Keratinocyte (primary cell): ENCODE measurements at places on chromosomes 5 and 9.

DNA sequence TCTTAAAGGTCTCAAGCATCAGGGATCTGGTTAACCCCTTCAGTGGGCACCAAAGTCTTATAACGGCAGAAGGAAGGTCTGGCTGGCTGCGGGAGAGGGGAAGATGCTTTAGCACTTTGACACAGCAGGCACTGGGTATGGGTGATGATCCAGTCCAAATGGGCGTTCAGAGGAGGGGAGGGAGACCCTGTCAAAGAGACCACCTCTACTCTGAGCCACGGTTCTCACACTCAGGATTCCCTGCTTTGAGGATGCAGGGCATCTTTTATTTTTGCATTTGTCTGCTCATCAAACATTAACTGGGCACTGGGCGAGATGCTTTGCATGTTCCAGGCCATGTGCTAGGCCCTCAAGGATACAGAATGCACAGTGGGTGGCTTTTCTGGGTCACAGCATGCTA lies 204.0 kb downstream of the DAB2IP start:
- no peak for DNase-seq

- no peak for DNase-seq
Measured at GRCh38 chr5:170109059-170110031, 3.6 kb downstream of the FOXI1 start.

- no peak for DNase-seq
Measured at GRCh38 chr5:80234116-80234948, 21.5 kb downstream of the SERINC5 start.

GRCh38 chr5:102853680-102854079 lies 98.6 kb downstream of the PAM start:
- no peak for DNase-seq

GRCh38 chr5:121109817-121110216 lies 645.7 kb downstream of the PRR16 start:
- no peak for DNase-seq

DNA sequence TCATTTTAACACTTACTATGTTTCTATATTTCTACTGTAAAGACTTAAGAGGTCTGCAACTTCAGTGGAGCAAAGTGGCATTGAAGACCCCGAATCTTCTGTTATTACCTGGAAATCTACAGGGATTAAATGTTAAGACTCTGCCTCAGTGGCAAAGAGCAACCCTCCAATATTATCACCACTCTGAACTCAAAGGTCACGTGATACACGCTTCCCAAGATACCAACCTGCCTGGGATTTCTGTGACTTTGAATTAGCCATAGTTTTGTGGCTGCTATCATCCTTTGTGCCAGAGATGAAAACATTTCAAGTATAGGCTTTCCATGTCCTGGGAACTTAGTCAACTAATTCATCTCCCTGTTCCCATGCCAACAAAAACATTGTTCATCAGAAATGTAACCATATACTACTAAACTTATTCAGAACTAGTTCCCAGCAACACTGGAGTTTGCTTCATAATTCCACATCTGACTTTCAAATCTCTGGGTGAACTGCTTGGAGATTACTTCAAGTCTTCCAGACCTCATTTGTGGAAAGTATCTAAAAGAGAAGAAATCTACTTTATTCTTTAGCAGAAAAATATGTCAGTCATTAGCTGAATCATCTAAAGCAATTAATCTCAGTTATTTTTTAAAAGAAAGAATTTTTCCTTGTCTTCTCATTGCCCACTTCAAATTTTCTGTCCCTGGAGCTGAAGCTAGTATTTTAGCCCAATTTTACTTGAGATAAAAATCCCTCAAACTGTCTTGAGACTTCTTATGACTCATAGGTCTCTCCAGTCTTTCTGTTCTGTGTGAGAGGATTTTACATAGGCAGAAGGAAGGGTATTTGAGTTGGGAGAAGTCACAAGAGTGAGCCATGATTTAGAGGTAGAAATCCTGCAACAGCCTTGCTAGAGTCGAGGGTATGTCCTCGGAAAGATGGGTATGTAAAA lies 83.0 kb downstream of the ZNF462 start:
- DNase-seq, result no peak

DNA sequence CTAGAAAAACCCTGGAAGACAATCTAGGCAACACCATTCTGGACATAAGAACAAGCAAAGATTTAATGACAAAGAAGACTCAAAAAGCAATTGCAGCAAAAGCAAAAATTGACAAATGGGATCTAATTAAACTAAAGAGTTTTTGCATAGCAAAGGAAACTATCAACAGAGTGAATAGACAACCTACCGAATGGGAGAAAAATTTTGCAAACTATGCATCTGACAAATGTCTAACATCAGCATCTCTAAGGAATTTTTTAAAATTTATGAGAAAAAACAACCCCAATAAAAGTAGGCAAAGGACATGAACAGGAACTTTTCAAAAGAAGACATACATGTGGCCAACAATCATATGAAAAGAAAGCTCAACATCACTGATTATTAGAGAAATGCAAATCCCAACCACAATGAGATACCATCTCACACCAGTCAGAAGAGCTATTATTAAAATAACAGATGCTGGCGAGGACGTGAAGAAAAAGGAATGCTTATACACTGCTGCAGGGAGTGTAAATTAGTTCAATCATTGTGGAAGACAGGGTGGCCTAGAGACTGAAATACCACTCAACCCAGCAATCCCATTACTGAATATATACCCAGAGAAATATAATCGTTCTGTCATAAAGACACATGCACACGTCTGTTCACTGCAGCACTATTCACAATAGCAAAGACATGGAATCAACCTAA lies 3.8 kb downstream of the MOCS2 start:
- no peak for DNase-seq

DNA sequence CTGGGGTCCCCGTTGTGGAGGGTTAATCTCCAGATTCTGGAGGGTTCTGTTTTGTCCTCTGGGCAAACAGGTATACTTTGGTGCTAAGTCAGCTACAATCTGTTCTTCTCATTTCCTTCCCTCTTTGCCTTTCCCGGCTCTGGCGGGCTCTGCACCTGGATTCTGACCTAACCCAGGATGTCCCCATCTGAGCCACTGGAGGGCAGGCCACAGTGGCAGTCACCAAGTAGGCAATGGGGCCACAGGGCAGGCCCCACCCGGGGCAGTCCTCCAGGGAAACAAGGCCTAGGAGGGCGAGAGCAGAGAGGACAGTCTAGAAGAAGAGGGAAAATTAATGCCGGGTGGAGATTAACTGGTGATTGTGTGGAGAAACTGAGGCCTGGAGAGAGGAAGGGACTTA lies 40.4 kb upstream of the HRH2 start:
- DNase-seq, result no peak

DNA sequence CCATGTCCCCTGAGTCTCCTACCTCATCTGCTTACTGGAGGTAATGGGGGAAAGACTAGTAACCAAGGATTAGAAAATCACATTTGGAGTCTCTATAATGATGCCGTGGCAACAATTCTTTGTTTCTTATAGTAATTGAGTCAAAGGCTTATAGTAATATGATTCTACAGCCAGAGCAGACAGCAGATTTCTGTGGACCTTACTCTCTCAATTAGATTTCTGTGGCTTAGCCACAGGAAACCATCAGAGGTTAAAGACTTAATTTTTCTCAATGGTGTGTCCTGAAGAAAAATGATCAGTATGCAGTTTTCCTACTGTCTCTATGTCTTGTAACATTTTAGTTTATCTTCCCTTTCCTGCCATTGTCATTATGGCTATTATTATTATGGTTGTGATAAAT lies 59.3 kb upstream of the CD180 start:
- DNase-seq, result no peak

GRCh38 chr5:18888821-18889220 lies 1099.2 kb downstream of the CDH18 start:
- no peak for DNase-seq

- no peak for DNase-seq
Measured at GRCh38 chr9:22580788-22581187, 134.2 kb downstream of the DMRTA1 start.

- no peak for DNase-seq
Measured at GRCh38 chr9:112819635-112820496, 69.3 kb downstream of the SNX30 start.

GRCh38 chr5:74064225-74064624 lies 438.2 kb downstream of the ARHGEF28 start:
- no peak for DNase-seq

- DNase-seq, result no peak
Measured at GRCh38 chr9:37340961-37341360, 81.5 kb upstream of the GRHPR start.

DNA sequence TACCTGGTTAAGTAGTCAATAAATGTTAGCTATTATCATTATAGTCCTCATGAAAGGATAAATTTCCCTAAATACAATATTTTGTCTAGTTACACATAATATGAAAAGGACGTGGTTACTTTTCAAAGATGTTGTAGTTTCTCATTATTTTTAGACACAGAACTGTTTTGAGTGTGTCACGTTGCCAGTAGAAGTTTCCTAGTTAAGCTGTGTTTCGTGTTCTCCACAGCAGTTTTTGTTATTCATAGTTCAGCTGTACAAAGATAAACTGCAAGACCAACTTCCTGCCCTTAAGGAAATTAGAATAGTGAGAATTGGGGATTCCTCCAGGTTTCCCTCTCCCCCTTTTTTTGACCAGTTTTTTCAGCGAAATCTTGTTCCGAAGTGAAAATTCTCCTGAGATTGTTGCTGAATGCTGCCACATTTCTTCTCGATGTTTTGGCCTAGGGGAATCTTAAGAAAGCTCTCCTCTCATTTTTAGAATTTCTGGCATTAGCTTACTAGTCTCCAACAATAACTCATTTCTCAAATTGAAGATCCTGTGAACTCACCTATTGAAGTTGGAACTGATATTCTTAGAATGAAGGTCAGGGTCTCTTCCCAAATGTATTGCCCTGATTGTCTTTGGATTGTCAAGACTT lies 176.1 kb downstream of the PAM start:
- DNase-seq, result no peak

GRCh38 chr5:58286741-58287140 lies 173.1 kb downstream of the PLK2 start:
- DNase-seq, result no peak

GRCh38 chr9:94065535-94065961 lies 18.7 kb upstream of the PTPDC1 start:
- peak; percentile 40 for DNase-seq

- no peak for DNase-seq
Measured at GRCh38 chr9:69145144-69145715, 28.8 kb upstream of the TJP2 start.

DNA sequence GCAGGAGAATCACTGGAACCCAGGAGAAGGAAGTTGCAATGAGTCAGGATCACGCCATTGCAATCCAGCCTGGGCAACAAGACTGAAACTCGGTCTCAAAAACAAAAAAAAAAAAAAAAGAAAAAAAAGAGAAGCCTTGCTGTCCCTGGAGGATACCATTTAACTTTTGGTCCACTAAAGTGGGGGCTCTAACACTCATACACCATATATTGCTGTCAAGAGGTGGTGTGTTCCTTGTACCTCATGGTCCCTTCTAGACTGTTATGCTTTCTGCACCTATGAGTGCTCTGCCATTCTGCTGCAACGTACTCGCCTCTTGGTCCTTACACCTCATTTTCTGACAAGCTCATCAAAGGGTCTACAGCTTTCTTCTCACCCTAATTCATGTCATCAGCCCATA lies 52.2 kb upstream of the ISOC1 start:
- no peak for DNase-seq

- no peak for DNase-seq
Measured at GRCh38 chr5:104412649-104413240, 850.2 kb upstream of the NUDT12 start.
